ENCODE measurements at places on chromosomes 3 and 15.

GRCh38 chr3:181417748-181418147 is 294.0 kb upstream of the SOX2 start:
- no peak for DNase-seq

DNA sequence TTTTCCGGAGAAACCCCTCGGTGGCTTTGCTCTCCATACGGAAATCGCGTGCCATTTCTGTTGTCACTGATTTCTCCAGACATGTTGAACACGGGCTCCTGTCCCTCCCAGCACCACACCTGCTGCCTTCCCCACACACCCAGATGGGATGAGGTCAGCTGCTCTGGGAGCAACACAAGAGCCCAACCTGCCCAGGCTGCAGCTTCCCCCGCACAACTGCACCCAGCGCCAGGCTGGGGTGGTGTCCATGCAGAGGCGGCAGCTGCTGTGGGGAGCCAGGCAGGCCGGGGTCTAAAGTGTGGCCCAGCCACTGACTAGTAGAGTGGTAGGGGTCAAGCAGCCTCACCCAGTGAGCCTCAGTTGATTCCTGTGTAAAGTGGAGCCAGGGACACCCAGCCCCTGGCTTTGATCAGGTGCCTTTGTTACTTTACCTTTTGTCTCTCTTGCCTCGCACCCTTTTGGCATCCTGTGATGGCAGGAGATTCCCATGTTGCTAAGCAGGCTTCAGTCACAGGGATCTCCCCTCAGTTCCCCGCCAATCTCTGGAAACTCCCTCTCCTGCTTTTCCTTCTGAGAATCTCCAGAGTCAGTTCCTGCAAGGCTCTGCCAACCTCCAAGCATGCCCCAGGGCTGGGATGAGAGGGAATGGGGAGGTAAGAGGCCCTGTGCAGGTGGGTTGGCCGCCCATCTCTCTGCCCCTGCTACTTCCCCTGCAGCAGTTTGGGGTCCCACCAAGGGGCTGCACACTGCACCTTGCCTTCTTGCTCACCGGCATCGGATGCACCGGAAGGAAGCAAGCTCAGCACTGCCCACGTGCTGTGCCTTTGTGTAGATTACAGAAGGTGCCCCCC is 91.8 kb upstream of the ALDH1A3 start:
- no peak for DNase-seq

DNA sequence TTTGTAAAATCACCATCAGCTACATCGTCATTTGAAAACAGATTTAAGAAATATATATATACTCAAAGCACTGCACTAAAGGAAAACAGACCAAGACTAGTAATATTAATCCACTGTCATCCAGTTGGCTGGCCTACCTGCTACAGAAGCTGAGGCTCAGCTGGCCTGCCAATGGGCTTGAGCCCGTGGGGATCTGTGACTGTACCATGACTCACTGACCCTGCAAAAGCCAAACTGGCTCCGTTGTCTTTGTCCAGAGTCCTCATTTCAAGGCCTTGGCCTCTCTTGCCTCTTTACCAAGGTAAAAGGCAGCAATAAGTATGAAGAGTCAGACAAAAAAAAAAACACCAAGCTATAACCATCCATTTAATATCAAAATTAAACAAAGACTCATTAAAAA is 463.5 kb upstream of the RASGRP1 start:
- no peak for DNase-seq

GRCh38 chr3:120670576-120670975 is 11.5 kb downstream of the HGD start:
- DNase-seq = no peak

- no peak for DNase-seq
Observed at GRCh38 chr3:32367442-32367841, 24.2 kb upstream of the CMTM7 start.

GRCh38 chr15:84962955-84963354 is 18.7 kb upstream of the PDE8A start:
- DNase-seq = no peak

DNA sequence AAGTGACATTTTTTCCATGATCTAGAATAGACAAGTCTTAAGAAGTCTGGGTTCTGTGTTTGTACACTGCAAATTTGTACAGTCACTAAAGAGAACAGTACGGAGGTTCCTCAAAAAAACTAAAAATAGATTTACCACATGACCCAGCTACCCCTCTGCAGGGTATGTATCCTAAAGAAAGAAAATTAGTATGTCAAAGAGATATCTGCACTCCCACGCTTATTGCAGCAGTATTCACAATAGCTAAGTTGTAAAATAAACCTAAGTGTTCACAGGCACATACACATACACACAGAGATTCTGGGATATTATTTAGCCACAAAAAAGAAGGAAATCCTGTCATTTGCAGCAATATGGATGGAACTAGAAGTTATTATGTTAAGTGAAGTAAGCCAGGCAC is 120.4 kb downstream of the ZIC1 start:
- DNase-seq = no peak

DNA sequence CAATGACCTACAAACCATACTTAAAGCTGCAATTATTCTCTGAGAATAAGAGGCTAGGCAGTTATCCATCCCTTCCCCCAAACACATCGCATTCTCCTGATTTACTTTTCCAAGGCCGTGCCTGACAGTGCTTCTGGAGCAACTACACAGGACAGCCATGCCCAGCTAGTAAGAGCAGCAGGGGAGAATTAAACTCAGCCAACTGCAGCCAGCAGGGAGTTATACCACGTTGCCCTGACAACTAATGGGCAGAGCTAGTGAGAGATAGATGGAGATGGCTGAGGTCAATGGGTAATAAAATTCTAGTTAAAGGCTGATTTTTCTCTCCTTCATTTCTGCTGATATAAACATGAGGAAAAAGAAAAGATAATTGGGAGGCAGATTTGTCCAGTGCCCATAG is 193.8 kb upstream of the PPP2R3A start:
- DNase-seq = peak; percentile 43

GRCh38 chr3:119170821-119171220 is 2.6 kb upstream of the UPK1B start:
- DNase-seq = no peak

DNA sequence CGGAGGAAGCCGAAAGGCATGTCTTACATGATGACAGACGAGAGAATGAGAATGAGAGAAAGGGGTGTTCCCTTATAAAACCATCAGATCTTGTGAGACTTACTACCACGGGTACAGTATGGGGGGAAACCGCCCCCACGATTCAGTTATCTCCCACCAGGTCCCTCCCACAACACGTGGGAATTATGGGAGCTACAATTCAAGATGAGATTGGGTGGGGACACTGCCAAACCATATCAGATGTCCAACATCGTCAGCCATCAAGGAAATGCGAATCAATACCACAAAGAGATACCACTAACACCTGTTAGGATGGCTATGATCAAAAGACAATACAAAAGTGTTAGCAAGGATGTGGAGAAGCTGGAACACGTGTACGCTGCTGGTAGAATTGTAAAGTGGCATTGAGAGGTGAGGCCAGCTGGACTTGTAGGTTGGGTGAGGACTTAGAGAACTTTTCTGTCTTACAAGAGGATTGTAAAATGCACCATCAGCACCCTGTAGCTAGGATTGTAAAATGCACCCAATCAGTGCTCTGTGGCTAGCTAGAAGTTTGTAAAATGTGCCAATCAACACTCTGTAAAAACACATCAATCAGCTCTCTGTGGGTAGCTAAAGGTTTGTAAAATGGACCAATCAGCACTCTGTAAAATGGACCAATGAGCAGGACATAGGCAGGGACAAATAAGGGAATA is 37.5 kb downstream of the VGLL4 start:
- no peak for DNase-seq

DNA sequence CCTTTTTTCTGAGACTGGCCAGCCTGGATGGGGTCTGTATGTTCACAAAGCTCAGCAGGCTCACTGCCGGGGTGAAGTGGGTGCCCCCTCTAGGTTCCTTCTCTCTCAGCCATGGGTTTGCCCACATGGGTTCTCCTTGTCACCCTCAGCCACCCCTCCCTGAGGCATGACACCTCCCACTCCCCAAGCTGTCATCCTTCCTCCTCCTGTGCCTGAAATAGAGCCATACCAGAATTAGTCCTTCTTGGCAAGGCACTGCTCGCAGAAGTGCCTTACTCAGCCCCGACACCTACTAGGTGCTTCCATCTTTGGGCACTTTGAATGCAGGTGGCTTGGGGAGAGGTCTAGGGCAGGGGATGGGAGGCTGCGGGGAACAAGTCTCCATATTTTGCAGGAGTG is 62.9 kb upstream of the SEC13 start:
- DNase-seq = no peak

DNA sequence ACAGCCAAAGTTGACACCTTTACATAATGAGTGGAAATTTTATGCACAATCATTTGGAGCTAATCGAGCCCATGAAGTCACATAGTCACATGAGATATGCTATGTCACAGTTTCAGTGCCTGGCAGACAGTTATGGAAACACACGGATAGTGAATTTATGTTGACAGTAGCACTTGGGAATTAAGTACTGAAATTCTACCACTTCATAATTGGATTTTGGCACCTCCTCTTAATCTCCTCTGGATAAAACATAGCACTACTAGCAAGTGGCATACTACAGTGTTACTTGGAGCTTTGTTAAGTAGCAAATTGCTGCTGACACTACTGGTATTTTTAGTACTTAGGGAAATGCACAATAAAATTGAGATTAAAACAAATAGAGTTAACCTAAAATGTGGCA is 1679.4 kb downstream of the OTOL1 start:
- no peak for DNase-seq
